Activated CD4-positive, alpha-beta T cell treated with anti-CD3 and anti-CD28 coated beads, Interleukin-2, amount 50 U/mL, for 4 hours (primary cell): ENCODE measurements at places on chromosomes 13 and 19.
A peak's percentile ranks its signal among the peaks of the same experiment; 100 is the strongest.

DNA sequence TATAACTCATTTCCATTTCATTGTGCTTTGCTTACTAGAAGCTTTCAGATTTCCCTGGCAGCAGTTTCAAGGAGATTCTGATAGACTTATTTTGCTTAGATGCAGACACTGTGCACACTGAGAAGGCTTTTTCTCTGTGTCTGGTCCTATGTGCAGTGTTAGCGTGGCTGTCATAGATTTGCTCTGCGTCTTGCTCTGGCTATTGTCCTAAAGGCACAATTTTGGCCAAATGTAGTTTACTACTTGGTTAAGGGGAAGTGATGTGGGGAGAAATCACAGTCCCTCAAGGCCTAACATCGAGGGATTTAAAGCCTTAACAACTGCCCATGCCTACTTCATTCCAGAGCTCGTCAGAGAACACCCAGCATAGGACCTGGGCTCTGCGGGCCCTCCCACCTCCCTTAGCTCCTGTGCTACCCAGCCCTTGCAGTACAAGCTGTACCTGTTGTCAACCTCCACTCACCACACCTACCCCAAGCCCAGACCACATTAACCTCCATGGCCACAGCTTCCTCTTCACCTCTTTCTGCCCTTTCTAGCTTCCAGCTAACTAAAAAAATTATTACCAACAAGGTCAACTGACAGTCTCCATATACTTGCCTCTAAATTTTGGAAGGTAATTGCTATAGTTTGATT is 38.9 kb upstream of the KATNAL1 start:
- peak; percentile 38 for DNase-seq

DNA sequence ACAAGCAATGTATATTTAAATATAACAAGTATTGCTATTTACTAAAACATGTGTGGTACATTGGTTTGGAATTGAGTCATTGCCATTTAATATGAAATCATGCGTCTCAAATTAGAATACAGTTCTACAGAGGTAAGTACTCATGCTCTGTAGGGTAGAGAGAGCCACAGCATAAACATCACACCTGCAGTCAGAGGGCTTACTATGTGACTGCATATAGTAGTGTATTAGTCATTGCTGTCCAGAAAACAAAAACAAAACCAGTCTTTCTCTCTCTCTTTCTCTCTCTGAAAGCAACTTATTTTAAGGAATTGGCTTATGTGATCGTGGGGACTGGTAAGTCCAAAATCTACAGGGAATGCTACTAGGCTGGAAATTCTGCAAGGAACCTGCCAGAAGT is 370.3 kb downstream of the GPC5 start:
- DNase-seq: no peak

GRCh38 chr13:31274390-31274789 is 74.6 kb downstream of the B3GLCT start:
- no peak for DNase-seq

DNA sequence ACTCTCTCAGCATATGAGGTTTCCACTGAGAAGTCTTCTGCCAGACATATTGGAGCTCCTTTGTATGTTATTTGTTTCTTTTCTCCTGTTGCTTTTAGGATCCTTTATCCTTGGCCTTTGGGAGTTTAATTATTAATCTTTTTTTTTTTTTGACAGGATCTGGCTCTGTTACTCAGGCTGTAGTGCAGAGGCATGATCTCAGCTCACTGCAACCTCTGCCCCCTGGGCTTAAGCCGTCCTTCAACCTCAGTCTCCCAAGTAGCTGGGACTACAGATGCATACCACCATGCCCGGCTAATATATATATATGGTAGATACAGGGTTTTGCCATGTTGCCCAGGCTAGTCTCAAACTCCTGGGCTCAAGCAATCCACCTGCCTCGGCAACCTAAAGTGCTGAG is 6.6 kb upstream of the CYP4F3 start:
- DNase-seq: no peak

- DNase-seq: no peak
These were observed 8.8 kb upstream of the CLPP start for GRCh38 chr19:6352381-6353165.

GRCh38 chr13:97515643-97516042 is 81.7 kb downstream of the RAP2A start:
- DNase-seq: no peak

DNA sequence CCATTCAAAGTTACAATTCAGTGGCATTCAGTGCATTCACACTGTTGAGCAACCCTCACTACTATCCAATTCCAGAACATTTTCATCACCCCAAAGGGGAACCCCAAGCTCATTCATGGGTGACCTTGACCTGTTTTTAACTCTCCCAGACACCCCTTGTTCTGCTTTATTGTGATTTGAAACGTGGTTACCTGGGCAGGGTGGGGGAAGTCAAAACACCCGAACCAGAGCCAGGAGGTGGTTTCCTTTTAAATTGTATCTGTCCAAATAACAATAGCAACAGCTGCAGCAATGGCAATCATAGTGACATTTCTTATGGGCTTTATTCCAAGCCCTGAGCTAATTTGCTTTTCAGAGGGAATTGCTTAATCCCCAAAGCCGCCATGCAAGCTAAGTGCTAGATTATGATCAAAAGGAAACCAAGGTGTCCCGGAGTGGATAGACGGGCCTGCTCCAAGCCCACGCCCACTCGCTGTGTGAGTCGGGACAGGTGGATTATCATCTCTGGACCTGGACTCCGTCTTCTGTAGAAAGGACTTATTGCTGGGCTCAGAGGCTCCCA is 6.1 kb downstream of the PTGIR start:
- DNase-seq: no peak

DNA sequence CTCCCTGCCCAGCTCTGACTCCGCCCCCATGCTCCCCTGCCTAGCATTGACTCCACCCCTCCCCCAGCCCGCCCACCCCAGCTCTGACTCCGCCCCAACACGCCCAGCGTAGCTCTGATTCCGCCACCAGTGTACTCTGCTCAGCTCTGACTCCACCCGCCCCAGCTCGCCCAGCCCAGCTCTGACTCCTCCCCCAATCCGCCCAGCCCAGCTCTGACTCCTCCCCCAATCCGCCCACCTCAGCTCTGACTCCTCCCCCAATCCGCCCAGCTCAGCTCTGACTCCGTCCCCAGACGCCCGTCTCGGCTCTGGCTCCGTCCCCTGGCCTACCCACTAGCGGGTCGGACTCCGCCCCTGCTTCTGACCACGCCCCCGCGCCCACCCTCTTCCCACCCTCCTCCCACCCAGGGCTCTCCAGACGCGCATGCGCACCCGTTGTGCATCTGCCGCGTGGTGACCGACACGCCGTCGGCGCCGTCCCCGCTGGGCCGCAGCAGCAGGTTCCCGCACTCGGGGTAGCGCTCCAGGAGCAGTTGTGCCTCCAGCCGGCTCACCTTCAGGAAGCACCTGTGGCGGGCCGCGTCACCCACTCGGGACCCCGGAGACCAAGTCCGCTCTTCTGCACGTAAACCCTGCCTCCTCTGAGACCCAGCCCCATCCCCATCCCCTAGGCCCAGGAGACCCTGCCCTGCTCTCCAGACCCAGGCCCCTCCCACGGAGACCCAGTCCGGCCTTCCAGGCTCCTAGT is 10.2 kb downstream of the STAP2 start:
- DNase-seq: peak; percentile 94

- no peak for DNase-seq
These were observed 149.6 kb downstream of the TEX29 start for GRCh38 chr13:111469916-111470506.

- DNase-seq: no peak
These were observed 2.8 kb downstream of the TNNT1 start for GRCh38 chr19:55146078-55146704.

- DNase-seq: no peak
These were observed 9.7 kb upstream of the ZNF709 start for GRCh38 chr19:12494260-12494860.

GRCh38 chr13:37766502-37766901 is 103.1 kb downstream of the TRPC4 start:
- DNase-seq: no peak

DNA sequence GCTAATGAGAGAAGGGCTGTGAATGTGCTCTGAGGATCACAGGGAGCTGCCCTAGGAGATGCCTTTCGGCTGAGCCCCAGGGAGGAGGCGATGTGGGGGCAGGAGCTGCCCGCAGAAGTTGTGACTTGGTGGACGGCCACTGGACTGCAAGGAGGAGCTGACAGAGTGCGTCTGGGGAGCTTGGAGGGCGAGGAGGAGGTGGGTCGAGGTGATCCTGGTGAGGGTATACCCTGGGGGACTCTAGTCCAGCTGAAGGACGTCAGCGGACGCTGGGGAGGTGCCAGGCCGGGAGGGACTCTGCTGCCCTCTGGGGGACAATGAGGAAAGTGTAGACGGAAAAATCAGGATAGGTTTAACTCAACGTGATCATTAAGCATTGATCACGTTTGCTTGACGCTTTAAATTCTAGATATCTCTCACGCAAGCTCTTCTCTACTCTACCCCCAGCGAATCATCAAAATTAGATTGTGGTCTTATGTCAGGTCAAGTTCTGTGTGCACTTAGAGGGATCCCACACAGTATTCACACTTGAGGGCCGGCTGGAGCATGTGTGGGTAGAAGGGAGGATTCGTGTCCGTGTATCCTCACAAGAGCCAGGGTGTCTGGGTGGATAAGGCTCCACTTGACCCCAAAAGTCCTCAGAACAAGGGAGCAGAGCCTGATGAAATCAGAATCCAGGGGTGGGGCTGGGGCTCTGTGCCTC is 3.3 kb upstream of the CEACAM7 start:
- peak; percentile 7 for DNase-seq

DNA sequence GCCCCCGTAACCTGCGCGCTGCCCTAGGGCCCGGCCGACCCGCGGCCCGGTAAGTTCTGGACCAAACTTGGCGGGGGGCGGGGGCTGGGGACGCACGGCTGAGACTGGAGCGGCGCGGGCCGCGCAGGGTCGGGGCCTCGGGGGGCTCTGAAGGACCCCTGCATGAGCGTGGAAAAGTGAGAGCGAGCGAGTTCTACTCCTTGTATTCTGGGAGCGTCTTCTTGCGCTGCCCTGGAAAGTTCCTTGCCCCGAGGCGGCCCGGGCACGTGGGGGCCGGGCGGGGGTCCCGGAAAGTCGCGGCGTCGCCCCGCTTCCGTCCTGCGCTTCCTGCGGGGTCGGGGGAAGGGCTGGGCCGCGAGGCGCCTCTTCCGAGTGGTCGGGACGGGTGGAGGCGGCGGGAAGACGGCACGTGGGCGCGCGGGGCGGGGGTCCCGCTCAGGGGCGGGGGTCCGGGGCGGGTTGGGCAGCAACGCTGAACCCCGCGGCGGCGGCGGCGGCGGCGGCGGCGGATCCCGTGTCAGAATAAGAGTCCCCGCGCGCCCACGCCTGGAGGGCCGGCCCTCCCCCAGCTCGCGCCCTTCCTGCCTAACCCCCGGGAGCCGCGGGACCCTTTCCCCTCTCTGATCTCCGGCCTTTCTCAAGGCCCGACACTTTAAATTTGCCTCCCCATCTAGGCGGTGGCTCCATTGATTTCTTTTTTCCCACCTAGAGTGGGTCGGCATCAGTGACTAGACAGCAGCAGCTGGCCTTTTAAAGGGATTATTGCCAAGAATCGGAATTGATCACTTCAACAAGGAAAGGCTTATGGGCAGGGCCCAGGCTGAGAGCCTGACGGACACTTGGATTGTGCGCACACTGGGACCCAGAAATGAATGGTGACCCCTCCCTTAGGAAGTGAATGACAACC is 749 bp downstream of the GATAD2A start:
- DNase-seq: peak; percentile 57

DNA sequence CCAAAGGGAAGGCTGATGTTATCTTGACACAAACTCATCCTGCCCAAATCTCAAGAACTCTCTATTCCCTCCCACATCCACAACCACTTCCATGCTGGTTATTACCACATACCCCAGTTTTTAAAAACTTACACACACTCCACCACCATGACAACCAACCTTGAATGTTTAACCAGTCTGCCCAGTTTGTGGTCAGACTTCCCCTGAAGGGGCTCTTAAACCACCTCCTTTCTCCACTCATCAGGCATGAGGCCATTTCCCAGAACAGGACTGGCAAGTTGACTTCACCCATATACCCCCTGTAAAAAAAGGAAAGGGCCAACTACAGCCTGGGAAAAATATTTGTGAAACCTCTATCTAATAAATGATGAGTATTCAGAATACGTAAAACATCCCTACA is 12.4 kb upstream of the ZSCAN4 start:
- DNase-seq: no peak

GRCh38 chr13:51746802-51747201 is 57.2 kb downstream of the DHRS12 start:
- DNase-seq: no peak

DNA sequence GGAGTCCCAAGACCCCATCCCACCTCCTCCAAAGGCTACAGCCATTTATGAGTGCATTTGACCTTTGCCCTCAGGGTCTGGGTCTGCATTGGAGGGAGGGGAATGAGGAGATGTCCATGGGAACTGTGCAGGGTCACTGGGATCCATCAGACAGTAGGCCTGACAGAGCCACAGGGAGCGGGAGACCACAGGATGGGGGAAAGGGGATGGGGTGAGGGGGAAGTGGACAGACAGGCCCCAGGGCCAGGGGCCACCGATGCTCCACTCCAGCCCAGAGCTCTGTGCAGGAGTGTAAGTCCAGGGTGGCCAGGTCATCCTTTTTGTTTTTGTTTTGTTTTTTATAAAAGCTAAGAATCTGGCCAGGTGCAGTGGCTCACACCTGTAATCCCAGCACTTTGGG is 82.5 kb downstream of the CHST8 start:
- no peak for DNase-seq

- no peak for DNase-seq
These were observed 696 bp downstream of the ZNF460 start for GRCh38 chr19:57280962-57281400.

- no peak for DNase-seq
These were observed 158.4 kb upstream of the CSNK1A1L start for GRCh38 chr13:37263871-37264270.

DNA sequence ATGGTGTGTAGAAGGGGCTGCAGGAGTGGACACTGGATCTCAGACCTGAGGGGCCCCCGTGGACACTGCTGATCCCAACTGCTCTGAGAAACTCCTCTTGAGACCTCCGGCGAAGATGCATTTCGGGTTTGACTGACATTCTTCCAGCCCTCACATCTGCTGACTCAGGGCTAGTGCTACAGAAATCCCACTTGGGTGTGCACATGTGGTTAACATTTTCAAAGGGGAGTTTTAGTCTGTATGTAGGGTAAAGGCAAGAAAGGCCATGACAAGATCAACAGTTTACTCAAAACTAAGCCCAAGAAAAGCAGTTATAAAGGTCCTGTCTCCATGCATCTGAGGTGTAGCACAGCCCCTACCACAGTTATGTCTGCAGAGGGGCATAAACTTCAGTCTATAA is 31.2 kb downstream of the DLEU7 start:
- no peak for DNase-seq

GRCh38 chr19:39971380-39972035 is 543 bp downstream of the PSMC4 start:
- DNase-seq: no peak

DNA sequence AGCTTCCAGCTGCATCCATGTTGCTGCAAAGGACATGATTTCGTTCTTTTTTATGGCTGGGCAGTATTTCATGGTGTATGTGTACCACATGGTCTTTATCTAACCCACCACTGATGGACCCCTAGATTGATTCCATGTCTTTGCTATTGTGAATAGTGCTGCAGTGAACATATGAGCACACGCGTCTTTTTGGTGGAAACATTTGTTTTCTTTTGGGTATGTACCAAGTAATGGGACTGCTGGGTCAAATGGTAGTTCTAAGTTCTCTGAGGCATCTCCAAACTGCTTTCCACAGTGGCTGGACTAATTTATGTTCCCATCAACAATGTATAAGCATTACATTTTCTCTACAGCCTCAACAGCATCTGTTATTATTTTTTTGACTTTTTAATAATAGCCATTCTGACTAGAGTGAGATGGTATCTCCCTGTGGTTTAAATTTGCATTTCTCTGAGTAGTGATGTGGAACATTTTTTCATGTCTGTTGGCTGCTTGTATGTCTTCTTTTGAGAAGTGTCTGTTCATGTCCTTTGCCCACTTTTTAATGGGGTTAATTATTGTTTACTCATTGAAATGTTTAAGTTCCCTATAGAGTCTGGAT is 6.8 kb upstream of the UBE2L5 start:
- no peak for DNase-seq
